ENCODE measurements at places on chromosomes 2 and 18.

DNA sequence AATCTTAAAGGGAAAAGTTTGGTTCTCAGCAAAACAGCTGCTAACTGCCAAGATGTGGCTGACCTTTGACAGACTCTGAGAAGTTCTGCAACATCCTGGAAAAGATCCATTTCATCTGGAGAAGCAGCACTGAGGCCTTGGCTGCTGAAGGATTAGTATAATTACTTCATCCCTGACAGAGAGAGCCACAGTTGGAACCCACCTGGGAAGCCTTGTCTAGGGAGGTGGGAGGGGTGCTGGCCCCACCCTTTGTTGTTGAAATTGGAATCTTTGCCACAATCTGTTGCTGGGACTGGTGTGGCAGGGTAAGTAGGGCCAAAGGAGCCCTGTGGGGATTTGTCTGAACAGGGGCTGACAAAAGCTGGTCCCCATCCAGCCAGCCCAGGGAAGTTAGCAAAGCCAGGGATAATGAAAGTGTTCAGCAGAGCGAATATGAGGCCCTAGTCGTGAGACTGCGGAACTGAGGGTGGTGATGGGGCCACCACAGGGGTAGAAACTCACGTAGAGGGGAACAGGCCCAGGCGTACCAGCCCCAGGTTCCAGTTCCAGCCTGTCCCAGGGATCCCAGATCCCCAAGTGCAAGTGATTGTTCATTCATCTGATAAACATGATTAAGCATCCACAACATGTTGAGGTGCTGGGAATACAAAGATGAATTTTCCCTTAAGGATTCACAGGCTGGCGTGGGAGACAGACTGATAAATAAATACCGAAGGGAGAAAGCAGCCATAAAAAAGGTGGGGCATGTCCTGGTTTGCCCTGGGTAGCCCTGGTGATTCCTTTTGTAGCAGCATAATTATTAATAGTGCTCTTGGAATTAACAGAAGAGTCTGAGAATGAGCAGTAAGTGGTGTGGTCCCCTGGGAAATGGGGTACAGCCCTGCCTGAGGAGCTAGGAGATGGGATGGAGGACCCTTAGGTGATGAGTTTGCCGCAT lies 60.0 kb downstream of the MYO1B start:
- no peak for DNase-seq

DNA sequence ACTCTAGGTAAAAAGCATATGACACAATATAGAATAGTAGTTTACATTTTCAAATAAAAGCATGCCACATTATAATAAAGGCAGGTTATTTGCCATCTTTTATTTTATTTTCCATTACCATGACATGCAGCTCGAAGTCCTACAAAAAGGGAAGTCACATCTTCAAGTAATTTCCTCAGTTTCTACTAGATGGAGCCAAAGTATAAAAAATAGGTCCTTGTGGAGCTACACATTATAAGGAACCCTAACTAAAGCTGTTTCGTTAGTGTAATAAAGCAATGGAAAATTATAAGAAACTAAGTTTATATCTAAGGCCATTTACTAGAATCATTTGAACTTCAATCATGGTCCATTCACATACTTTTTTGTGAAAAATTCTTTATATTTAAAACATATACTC lies 674.5 kb downstream of the KCNJ3 start:
- no peak for DNase-seq

DNA sequence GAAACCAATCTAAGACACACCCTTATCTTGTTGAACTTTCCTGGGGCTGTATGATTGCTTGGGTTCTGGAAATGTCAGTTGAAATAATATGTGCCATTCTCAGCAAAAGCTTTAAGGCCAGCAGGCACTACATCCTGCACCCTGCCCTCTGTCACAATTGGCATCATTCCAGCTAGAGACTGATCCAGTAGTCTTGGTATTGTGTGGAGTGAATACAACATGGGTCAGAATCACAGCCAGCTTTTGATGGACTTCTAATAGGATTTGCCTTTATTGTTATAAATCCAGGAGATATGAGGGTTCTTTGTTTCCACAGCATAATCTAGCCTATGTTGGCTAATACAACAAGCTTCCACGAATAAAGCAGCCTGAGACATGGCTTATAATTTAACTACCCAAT lies 617.0 kb upstream of the CDH2 start:
- no peak for DNase-seq

DNA sequence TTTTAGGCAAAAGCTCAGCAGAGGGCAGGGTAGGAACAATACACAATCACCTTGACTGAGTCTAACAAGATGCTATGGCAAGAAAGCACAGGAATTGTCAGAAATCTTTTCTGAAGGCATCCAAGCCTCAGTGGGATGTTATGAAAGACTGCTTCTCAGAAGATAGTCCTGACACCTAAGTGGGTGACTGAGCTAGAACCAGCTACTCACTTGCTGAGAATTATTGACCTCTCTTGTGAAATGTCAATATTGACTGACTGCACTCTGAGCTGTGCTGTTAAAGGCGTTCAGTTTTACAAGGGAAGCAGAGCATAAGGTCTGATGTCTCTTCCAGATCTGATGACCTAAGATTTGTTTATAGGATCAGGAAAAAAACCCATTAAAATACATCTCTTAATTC lies 46.1 kb downstream of the TACR1 start:
- DNase-seq: no peak

DNA sequence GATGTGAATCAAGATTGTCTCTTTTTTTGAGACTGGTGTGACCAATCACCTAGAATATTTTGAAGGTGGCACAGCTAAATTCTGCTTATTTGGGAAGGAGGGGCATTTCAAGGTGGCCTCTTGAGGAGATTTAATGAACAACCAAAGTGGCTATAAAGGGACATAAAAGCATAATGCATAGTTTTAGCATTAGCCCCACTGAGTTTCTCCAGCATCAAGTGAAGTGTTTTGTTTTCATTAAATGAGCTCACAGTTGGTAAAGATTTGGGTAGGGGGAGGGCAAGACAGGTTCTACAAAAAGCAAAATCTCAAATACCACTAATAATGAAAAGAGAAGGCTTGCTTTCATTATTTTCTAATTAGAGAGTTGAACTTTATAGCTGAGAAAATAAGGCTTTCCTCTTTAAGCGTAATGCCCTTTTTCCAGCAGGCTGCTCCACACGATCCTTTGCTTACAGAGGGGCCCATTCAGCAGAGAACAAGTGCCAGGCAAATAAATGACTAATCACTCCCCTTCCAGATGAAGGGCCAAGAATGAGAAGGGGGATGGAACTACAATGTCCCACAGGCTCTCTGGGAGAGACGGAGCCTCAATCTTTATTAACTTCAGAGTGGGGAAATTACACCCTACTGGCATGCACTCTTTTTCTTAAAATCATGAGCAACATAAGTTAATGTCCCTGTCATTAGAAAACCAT lies 35.9 kb downstream of the LHCGR start:
- no peak for DNase-seq

GRCh38 chr18:37611614-37612279 lies 46.1 kb upstream of the CELF4 start:
- DNase-seq: no peak

DNA sequence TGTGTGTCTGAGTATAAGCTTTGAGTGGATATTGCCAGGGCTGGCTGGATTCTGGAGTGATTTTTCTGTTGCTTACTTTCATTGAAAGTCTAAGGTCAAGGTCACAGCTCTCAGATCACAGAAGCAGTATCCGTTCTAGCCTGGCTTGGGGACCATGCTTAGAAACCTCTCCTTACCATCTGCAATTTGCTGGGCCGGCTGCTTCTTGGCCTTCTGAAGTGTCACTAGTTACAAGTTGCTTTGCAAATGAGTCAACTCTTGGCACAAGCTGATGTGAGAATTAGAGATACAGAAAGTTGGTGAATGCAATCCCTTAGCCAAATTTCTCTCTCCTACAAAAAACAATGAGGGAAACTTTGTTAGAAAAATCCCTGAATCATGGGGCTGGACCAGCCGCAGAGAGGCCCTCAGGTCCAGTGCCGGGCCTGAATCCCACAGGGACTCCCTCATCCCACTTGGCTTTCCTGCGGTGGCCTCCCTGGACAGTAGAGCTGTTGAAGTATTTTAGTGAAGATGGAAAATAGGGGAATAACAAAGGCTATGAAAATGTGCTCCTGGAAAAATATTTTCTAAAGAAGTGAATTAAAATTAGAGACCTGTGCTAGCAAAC lies 92.7 kb upstream of the CNGA3 start:
- no peak for DNase-seq

GRCh38 chr18:3605954-3606443 lies 156.0 kb downstream of the TGIF1 start:
- peak; percentile 68 for DNase-seq

DNA sequence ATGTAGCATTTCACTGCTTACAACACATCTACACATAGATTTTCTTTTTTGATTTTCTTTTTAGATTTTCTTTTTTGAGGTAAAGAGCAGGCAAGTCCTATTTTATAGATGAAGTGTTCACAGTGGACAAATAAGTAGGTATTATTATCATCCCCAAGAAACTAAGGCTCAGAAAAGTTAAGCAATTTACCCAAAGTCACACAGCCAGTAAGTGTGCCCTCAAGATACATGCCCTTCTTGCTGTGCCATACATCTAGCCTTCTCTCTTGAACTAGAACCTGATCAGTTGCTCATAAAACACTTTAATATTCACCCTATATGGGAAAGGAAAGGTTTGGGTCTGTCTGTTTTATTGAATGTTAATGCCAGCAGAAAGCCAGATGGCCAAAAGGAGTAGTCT lies 50.3 kb downstream of the DAPL1 start:
- DNase-seq: no peak

- DNase-seq: no peak
Measured at GRCh38 chr2:10196110-10196892, 73.8 kb downstream of the RRM2 start.

DNA sequence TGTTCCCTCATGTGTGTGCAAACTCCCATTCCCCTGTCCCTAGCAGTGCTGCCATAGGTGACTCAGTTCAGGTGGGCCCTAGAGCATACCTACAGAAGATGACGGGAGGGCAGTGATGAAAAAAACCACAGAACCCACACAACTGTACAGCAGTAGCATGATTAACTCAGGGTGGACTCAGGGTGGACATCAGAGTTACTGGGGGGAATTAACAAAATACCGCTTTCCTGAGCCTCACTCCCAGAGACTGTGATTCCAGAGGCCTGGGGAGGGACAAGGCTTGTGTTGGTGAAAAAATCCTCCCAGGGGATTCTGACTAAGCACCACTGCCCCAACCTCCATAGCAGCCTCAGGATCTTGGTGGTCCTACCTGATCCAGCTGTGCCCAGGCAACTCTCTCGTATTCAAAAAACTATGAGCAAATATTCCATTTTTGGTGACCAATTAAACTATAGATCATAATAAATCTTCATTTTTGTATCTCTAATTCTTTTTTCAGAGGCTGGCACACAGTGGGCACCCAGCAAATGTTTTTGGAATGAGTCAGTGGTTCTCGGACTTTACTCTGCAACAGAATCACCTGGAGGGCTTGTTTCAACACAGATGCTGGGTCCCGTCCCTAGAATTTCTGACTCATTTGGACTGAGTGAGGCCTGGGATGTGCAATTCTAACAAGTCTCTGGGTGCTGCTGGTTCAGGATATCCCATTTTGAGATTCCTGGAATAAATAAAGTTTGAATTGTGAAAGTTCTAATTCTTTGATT lies 84.1 kb upstream of the NABP1 start:
- DNase-seq: no peak

DNA sequence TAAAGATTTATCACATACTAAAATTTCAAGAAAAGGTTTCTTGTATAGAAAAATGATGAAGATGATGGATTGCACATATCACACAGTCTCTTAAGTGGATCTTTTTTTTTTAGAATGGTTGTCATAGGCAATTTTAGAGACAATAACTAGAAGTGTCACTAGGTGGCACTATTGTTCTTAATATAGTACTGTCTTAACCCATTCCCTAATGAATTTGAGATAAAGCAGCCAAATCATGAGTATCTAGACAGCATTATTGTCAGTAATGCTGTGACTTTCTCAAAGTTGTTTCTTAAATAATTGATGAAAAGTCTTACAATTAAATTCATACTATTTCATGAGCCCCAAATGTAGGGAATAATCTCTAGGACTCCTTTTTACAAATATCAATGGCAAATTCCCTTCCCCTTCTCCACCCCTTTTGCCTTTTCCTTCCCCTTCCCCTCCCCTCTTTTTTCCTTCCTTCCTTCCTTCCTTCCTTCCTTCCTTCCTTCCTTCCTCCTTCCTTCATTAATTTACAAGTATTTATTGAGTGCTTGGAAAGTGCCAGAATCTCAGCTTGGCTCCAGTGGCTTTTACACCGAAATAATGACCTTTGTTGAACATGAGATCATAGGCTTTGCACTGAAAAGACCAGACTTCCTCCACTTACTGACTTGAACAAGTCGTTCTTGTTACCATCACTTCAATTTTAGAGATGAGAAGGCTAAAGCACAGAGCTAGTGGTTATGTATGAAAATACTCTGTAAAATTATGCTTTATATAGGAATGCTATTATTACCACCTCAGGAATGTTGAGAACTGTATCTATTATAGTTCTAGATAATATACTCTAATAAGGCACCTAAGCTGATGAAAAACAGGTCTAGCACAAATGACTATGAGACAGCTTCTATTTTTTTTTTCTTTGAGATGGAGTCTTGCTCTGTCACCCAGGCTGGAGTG lies 19.8 kb downstream of the MYL12B start:
- peak; percentile 72 for DNase-seq
